Mesothelial cell of epicardium (in vitro differentiated cells): ENCODE measurements at places on chromosomes 3 and 15.

DNA sequence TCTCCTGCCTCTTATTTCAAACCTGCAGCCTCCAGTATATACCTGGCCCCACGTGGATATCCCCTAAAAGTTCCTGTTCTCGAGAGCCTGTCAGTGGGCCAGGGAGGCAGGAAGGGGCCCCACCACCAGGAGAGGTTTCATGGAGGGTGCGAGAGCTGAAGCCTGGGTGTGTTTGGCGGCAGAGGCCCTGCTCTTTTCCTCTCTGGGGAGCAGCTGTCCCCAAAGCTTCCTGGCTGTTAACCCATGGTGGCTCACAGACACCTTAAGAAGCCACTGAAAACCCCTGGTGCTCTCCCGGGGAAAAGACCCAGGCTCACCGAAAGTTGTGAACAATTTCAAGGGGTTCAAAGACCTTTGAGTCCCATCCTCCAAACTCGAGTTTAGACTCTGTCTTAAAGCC is 1.1 kb downstream of the PRRT3 start:
- no peak for DNase-seq

- DNase-seq: no peak
These were observed 219.1 kb upstream of the FEZF2 start for GRCh38 chr3:62592408-62592807.

- DNase-seq: no peak
These were observed 5.9 kb downstream of the LMCD1 start for GRCh38 chr3:8507496-8507895.

- DNase-seq: no peak
These were observed 94.7 kb upstream of the RBMS3 start for GRCh38 chr3:29186131-29186599.

GRCh38 chr3:115323380-115323779 is 176.3 kb upstream of the ZBTB20 start:
- DNase-seq: no peak

DNA sequence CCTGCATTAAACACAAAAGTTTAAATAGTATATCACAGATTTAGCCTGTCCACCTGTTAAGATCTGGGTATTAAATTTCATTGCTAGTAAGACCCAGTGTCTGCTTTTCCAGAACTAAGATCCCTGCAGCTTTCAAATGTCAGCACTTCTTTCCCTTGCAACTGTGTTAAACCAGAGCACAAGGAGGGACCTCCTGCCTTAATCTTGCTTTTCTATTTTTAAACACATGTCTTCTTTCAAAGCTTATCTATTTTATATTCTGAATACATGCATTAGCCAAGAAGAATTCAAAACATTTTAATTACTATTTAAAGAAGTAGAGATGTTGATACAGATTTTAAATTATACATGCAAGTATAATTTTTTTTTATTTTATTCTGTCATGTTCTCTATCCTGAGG is 315.1 kb downstream of the ARPP21 start:
- DNase-seq: no peak

DNA sequence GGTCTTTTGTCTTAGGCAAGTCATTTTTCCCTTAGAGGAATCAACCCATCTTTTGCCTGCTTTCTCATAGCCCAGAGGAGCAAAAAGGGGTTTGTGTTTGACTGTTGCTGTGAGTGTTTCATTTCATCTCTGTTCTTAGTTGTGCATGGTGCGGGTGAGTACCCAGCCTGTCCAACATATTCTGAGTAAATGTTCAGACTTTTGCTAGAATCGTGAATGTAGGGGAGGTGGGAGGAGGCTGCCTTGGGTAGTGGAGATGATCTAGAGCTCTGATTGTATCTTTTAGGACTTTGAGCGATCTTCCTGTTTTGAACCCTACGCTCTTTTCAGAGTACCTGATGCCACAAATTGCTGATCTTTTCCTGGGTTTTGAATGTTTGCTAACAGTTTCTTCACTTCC is 123.1 kb downstream of the ZNF609 start:
- no peak for DNase-seq

DNA sequence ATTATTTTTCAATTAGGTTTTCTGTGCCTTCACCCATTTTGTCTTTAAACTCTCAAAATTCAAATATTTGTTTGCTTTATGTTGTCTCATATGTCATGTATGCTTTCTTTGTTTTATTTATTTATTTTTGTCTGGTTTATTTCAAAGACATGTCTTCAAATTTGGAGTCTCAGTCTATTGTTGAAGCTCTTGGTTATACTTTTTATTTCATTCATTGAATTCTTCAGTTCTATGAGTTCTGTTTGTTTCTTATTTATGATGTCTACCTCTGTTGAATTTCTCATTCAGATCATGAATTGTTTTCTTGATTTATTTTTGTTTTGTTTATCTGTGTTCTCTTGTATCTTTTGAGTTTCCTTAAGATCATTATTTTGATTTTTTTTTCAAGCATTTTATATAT is 55.6 kb downstream of the AP4E1 start:
- no peak for DNase-seq

DNA sequence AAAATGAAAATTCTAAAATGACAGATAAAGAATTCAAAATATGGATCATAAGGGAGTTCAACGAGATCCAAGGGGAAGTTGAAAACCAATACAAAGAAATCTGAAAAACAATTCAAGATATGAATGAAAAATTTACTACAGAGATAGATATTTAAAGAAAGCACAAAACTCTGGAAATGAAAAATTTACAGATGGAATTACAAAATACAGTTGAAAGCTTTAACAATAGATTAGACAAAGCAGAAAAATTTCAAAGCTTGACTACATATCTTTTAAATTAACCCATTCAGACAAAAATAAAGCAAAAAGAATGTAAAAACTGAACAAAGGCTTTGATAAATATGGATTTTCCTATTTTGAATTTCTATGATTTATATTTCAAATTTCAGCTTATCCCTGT is 211.1 kb downstream of the SLC9A9 start:
- no peak for DNase-seq

DNA sequence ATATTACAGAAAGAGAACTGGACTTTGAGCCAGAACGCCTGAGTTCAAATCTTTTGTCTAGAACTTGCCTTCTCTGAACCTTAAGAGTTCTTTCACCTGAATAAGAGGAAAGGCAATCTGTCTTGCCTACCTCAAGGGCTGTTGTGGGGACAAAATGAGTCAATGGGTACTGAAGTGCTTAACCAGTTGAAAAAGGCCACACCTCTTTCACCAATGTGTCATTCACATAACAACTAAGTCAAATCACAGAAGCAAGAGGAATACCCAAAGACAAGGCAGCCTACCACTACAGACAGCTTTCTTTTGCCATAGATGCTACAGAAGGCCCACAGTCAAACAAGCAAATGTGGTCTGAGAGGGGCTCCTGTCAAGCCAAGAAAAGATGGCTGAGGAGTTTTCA is 39.7 kb downstream of the NBEAL2 start:
- DNase-seq: no peak

GRCh38 chr3:18405141-18405540 is 20.0 kb downstream of the SATB1 start:
- DNase-seq: no peak

DNA sequence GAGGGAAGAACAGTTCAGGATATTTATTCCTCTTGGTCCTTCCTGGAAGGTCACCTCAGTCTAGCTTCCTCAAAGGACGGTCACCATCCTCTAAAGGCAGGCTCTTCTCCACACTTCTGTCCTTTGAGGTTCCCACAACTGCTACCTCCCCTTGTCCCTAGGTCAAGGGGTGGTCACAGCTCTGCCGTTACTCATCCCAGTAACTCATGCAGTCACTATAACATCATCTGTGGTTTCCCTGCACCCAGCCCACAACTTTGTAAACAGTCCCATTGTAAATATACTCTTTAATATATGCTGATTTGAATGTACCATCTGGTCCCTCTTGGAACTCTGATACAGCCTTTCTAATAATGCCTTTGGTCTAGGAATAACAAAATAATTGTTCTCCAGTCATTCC is 887.4 kb downstream of the FHIT start:
- no peak for DNase-seq

DNA sequence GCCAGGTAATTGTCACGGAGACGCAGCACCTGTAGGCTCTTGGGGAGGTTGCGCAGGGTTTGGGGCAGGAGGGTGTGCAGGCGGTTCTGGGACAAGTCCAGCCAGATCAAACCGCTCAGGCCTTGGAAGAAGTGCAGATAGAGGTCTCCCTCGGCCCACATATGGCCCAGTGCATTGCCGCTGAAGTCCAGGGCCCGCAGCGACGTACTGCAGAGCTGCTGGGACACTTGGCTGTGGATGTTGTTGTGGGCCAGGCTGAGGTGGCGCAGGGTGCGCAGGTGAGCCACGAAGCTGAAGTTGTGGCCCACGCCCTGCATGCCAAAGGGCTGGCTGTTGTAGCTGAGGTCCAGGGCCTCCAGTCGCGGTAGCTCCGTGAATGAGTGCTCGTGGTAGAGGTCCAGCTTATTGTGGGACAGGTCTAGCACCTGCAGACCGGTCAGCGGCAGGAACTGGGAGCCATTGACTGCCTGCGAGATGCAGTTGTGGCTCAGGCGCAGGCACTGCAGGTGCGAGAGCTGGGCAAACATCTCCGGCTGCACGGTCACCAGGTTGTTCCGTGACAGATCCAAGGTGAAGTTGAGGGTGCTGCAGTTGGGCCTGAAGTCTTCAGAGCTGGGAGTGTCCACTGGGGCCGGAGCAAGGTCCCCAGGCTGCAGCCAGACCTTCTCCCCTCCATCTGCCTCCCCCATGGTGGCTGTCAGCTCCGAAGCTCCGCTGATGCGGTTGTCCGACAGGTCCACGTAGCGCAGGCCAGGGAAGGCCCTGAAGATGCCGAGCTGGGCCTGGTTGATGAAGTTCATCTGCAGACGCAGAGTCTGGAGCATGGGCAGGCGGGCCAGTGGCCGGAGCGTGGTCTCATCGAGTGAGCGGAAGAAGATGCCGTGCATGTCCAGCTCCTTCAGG is 2.9 kb downstream of the TLR9 start:
- no peak for DNase-seq
